Hematopoietic multipotent progenitor cell treated with erythropoietin and hydrocortisone succinate and interleukin-3 and kit ligand, for 8 days (in vitro differentiated cells): ENCODE measurements at places on chromosomes 16 and 17.
A peak's percentile ranks its signal among the peaks of the same experiment; 100 is the strongest.

- no peak for DNase-seq
Observed at GRCh38 chr17:41491476-41491875, 1.8 kb upstream of the KRT36 start.

DNA sequence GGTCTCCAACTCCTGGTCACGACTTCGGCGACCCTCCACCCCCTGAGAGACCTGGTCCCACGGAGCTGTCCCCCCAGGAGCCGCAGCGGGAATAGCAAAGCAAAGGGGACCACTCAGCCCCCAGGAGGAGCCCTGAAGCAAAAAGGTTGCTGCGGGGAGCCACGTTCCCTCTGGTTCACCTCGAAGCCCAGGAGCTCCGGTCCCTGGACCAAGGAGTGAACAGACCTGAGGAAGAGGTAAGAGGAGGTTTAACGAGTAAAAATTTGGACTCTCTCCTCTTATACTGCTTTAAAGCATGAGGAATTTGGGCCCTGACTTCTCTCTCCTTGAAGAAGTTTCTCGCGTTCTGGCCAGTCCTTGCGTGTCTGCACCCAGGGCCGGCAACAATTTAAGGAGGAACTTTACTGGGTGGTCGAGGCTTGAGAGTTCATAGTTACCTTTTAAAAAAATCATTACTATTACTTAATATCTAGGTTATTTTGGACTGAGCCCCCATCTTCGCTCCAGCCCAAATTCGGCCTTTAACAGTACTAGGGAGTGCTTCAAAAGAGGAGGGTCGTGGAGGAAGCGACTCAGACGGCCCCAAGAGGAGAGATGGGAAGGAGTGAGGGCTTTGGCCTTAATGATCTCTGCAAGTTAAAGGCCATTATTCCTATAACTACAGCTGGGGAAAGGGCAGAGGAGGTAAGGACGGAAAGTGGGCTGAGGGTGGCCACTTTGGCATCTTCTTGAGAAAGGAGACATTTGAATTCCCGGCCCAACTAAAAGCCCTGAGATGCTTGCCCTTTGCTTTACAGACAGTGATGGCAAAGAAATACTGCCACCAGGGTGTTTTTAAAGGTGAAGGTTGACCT lies 16.9 kb upstream of the HOXB9 start:
- DNase-seq = no peak

DNA sequence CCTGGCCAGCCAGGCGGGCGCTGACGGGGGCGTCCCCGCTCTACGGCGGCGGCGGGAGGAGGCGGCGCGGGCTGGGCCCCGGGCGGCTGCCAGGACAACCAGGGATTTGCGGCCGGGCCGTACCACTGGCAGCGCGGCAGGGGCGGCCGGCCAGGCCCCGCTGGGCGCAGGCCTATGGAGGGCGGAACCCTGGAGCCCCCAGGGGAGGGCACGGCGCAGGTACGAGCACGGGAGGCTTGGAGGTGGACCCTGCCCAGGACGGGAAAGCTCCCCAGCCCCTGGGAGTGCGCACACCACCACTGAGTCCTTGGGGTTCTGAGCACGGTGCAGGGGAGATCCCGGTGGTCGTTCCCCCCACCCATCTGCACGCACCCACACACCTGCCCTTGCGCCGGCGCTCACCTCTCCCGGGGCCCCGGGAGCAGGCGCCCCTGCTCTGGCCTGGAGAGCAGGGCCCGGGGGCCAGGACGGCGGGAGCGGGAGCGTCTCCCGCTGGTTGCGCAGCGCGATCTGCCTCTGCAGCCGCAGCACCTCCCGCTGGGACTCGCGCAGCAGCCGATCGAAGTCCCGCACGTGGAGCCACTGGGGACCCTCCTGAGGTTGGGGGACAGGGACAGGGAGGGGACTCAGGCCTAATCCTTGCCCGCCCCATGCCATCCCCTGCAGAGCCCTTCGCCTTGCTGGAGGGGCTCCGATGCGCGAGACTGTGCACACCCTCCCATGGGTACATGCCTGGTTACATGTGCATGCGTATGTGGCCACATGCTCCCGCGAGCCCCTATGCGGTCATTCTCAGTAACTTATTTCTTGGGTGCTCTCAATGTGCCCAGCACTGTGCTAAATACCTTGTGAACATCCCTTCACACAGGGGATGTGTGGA lies 3.9 kb downstream of the TSPOAP1 start:
- peak; percentile 24 for DNase-seq

- DNase-seq = no peak
Observed at GRCh38 chr17:47714773-47715396, 18.2 kb upstream of the TBX21 start.

DNA sequence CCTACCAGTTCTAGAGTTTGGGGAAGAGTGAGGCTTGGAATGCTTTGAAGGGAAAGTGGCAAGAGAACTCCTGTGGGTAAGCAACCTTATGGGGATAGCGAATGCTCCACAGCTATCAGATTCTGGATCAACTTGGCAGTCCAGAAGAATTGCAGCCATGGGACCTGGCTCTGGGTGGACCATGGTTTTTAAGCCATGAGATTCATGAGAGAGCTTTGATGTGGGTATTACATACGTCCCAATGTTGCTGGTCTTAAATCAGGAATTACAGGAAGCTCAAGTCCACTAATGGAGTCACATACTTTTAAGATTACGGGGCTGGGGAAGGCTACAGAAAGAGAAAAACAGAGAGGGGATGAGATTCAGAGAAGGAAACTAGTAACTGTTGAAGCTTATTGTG lies 142.5 kb upstream of the ELAC2 start:
- DNase-seq = no peak

GRCh38 chr17:66518677-66519076 lies 216.3 kb downstream of the PRKCA start:
- DNase-seq = no peak

DNA sequence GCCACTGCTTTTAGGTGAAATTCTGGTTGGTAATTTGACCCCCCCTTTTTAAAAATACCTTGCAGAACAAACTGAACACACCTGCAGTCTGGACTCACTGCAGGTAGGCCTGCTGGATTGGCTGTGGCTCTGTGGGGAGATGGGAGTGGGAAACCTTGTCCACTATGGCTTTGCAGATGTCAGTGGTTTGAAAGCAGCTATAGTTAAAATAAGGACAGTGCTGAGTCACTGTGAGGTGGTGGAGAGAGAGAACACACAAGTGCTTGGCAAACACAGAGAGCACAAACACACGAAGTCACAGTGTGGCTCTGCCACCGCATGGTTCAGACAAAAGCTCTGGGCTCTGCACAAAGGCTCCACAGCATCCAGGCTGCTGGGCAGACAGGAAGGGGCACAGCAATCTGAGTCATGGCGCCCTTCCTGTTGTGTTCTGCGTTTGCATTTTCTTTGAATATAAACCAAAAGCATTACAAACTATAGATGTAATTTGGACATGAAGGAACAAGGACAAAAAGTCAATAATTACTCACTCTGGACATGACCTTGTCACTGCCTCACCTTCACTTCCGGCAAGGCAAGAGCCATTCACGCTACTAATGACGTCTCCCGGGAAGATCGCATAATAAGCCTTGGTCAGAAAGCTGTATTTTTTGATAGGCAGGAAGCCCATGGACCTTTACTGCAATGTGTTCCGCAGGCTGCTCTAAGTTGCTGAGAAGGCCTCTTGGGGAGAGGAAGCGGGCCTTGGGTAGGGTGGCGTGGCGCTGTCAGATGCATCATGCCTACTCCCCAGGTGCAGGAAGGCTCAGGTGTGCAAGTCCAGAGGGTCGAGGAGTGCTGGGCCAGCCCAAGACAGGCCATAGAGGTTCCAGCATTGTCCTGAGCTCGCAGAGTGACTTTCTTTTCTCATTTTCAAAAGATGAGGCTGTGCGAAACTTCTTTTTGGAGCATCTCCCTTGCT lies 60.1 kb upstream of the MED9 start:
- DNase-seq = peak; percentile 79

DNA sequence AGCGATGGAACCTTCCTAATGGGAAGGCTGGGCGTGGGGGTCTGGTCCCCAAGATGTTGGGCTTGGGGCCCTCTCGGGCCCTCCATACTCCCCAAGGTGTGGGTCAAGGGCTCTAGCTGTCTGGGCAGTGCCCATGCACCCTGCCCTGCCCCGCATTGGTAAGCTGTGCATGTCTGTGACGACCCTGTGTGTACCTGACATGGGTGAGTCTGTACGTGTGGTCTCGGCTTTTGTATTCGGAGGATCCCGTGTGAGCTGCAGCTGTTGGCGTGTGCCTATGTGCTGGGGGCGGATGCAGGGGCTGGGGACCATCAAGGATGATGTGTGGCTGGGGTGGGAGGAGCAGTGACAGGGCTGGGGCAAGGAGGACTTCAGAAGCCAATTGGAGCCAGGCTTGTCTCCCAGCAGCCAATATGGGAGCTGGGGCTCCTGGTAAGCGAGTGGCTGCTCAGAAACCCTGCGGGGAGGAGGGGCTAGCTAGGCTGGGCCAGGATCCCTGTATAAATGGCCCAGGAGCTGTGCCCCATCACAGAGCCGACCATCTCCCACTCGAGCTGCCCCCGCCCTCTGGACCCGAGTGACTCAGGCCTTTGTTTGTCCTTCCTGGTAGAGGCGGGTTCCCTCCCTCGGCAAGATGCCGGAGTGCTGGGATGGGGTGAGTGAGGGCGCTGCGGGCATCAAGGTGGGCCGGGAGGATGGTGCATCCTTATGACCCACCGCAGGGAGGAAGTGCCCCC lies at the start of gene NDRG4:
TSS of gene NDRG4 (plus strand) at position 529 of the 737 bp plus-strand sequence. CDS start at position 635, 106 bp downstream.
- DNase-seq = peak; percentile 38

GRCh38 chr17:46770818-46771560 lies 47.5 kb downstream of the WNT3 start:
- peak; percentile 52 for DNase-seq

GRCh38 chr16:2515180-2515851 lies 1.6 kb downstream of the ATP6V0C start:
- DNase-seq = peak; percentile 43

GRCh38 chr16:24525970-24526559 lies 13.3 kb upstream of the RBBP6 start:
- no peak for DNase-seq

DNA sequence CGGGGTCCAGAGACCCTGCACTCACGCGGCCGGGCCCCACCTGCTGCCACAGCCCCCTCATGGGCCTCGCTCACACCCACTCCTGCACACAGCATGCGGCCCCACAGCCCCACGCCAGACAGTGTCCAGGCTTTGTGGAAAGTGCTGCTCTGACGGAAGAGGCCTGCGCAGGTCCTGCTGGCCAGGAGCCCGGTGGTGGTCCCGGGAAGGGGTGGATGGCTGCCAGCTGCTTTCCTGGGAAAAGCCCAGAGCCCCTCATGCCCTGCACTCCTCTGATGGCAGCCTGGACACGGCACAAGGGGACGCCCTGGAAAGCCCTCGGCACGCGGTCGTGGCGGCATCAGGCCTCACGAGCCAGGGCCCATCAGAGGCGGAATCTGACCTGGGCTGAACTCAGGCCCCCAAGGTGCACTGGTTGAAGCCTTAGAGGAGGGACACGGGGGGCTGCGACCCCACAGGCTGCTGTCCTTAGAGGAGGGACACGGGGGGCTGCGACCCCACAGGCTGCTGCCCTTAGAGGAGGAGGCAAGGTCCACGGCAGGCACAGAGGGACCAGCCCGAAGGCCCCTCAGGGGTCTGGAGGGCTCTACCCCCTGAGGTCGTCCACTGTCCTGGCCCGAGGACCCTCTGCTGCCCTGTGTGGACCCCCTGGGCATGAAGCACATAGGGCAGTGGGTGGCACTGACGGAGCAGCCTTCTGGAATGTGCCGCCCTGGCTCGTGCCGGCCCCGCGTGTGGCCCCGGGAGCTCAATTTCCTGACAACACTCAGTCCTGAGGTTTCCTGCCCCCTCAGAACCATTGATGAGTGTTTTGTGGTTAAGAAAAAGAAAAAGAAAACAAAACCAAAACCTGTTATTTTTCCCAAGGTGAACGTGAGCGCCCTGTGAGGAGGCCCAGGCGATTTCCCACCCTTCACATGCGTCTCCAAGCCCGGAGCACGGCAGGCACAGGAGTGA lies 22.1 kb downstream of the SOX8 start:
- DNase-seq = no peak

DNA sequence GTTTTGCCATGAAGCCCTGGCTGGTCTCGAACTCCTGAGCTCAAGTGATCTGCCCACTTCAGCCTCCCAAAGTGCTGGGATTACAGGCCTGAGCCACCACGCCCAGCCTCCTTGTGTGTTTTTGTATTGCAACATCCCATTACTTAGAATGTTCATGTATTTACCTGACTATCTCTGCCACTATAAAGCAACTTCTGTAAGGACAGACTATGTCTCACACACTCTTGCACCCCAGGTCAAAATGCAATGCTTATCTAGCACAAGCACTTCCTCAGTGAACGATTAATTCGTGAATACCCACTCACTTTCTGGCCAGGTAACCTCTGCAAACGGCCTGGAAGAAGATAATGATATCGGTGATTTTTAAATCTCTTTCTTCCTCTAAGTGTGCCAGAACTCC lies 82.6 kb downstream of the NDEL1 start:
- no peak for DNase-seq

DNA sequence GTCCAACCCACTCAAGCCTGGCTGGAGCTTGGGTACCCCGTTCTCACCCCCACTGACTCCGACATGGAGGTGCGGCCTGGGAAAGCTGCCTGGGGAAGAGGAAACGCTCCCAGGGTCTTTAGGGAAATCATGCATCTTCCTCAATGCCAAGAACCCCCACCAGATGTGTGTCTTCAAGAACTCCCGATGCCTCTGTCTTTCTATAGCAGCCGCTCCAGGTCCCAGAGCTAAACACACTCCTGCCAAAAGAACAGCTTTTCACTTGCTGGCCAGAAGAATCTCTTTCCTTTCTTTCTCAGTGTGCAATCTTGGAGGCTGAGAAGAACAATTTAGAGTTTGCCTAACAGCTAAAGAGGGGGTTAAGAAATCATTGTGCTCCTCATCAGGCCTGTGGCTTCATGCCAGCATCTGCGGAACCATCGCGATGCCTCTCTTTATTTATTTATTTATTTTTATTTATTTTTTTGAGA lies 41.1 kb upstream of the MTSS2 start:
- DNase-seq = no peak

GRCh38 chr16:2843526-2843925 lies 13.4 kb downstream of the ZG16B start:
- DNase-seq = no peak

DNA sequence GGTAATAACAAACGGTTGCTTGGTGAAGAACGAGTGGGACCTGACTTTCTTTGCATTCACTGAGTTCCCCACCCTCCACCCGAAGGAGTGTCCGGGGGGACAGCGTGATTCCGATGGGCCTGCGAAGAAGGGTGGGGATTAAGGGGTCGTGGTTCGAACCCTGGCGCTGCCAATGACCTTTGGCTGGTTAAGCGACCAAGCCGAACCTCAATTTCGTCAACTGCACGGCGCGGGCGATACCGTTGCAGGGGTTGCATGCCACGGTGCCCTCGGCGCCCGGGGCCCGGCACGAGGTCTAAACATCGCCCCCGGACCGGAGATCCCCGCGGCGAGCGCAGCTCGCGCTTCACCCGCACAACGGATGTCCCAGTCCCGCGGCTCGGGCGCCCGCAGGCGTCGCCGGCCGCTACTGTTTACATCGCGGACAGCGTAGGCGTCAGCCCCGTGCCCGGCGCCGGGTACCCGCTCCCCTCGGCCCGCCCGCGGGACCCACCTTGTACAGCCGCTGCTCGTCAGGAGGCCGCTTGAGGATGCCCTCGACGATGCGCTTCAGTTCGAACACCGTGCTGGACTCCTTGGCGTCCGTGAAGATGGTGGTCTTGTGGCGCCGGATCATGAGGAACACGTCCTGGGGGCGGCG lies 460 bp downstream of the ELOB start:
- no peak for DNase-seq
